ENCODE measurements at places on chromosomes 3 and 15. TPM values are rescaled to one million over a fixed set of nuclear protein-coding genes. Genes with fewer than 3 reads are reported as not detected.
A peak's percentile ranks its signal among the peaks of the same experiment; 100 is the strongest.

The SLC28A1 gene
- not detected for total RNA-seq

The C3orf52 gene
- total RNA-seq, result 2.0 TPM

- no peak for DNase-seq
Measured at GRCh38 chr15:57401546-57401945, 25.2 kb downstream of the CGNL1 start.

DNA sequence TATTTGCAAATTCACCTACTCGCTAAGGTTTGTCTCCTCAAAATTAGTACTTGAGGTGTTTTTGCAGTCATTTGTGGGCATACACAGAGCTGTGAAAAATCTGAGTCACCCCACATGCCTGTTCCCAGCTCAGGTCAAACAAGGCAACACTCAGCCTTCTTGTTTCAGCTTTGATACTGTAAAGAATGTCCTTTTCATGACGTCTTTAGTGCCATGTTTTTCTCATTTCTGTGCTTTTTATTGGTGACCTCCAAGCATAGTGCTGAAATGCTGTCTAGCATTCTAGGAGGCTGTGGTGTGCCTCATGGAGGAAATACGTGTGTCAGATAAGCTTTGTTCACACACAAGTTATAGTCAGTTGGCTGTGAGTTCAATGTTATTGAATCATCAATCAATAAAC lies 8.8 kb downstream of the CAPN3 start:
- DNase-seq, result no peak

DNA sequence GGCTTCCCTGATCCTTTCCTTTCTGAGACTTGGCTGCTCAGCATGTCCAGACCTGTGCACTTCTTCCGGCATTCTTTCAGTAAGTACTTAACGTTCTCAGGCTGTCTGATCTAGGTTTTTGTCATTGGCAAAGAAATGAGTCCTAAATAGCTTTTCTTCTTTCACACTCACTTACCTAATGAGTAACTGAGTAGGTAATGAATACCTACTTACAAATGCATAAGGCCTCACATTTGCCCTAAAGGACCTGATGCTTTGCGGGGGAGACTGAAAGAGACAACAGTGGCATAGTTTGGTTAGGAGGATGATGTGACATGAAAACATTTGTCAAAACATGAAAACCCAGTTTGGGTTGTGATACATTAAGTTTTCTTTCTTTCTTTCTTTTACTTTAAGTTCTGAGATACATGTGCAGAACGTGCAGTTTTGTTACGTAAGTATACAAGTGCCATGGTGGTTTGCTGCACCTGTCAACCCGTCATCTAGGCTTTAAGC lies 516.7 kb upstream of the CFAP20DC start:
- DNase-seq, result no peak

The SLC4A7 gene
- total RNA-seq, result 11.4 TPM

The ANKUB1 gene
- total RNA-seq, result not detected

DNA sequence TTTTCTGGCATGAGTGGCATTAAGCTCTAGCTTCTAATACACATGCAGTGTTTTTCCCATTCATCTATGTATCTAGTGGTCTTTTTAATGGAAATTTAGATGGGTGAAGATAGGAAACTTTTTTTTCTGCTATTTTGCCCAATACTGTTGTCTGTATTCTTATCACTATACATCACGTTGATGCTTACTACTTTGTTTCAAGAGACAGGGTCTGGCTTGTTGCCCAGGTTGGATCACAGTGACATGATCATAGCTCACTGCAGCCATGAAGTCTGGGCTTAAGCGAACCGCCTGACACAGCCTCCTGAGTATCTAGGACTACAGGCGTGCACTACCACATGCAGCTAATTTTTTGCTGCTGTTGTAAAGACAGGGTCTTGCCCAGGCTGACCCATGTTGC lies 84.6 kb downstream of the PEAK1 start:
- no peak for DNase-seq

- DNase-seq, result no peak
Measured at GRCh38 chr15:81413851-81414250, 39.8 kb upstream of the TMC3 start.

The P2RY14 gene
- not detected for total RNA-seq

GRCh38 chr3:133487920-133488540 lies 85.5 kb upstream of the CDV3 start:
- no peak for DNase-seq

- DNase-seq, result no peak
Measured at GRCh38 chr3:197791892-197792647, 1.0 kb downstream of the LRCH3 start.

The ESYT3 gene
- 0.17 TPM for total RNA-seq

GRCh38 chr15:29612096-29612495 lies 210.2 kb downstream of the TJP1 start:
- peak; percentile 56 for DNase-seq

The A4GNT gene
- total RNA-seq, result not detected

DNA sequence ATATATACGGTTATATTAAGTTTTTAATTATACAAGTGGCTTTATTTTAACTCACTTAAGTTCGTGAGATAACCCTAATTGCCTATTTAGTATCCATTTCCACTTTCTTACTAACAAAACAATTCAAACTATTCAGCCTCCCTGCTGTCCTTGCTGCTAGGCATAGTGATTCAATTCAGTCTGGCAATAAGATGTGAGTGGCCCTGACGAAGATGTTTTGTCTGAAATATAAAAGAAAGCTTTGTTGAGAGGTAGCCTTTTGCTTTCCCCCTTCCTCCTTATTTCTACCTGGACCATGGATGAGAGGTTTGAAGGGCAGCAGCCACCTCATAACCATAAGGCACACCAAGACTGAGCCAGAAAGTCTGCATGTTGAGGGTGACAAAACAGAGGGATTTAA lies 89.3 kb upstream of the TRIM42 start:
- DNase-seq, result no peak

The AP4E1 gene
- total RNA-seq, result 4.5 TPM

The SEMA5B gene
- not detected for total RNA-seq

GRCh38 chr3:12076031-12076430 lies 71.8 kb downstream of the SYN2 start:
- DNase-seq, result no peak

DNA sequence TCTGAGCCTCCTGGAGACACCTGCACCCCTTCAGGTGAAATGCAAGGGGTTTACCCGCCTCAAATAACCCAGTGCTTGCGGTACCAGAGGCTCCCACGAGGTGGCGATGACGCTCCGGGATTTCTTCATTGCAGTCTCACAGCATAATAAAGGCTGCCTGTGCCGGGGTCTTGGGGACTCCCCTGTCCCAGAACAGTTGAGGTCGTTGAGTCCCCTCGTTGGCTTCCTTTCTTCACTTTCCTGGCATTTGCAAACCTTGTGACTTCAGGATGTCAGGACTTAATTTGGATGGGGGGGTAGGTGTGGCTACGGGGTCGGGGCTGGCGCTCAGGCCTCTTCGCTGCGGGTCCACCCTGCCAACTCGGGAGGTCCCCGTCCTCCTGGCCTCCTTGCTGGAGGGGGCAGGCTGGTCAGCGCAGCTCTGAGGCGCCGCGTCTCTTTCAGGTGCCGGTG lies 1.3 kb downstream of the GNAT1 start:
- peak; percentile 19 for DNase-seq

DNA sequence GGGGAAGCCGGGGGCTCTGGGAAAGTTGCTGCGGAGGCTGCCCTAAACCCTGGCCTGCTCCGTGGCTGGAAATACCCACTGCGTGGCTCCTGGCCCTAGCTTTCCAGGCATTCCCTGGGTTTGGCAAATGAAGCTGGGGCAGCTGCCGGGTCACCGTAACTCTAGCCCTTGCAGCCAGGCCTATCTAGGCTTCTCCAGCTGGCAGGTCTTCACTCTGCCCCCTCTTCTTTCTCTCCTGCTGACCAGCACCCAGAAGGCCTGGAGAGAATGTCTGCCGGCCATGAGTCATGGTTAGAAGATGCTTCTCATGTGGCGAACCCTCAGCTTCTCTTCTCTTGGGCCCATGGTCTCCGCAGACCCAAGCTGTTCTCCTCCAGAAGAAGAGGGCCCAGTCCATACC lies 5.6 kb upstream of the DLL4 start:
- DNase-seq, result no peak

- no peak for DNase-seq
Measured at GRCh38 chr15:60400944-60401343, 3.2 kb upstream of the ANXA2 start.

DNA sequence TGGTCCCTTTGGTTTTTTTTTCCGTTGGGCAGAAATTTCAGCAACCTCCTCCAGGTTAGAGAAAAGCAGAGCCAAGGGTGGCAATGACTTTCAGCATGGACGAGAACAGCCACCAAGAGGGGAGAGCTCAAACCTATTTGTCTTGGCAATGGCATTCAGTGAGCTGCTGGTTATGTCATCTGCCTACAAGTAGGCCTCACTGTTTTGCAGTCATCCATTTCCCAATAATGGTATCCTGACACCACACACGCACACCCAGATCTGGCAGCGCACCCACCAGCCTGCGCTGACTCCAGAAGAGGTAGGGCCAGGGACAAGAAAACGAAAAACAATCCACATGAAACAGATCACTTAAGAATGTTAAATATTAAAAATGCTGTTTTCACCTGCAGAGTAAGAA lies 92.3 kb downstream of the MAGI1 start:
- DNase-seq, result no peak

- DNase-seq, result no peak
Measured at GRCh38 chr3:122520861-122521260, 6.1 kb upstream of the KPNA1 start.

GRCh38 chr3:111819927-111820326 lies 39.1 kb upstream of the PHLDB2 start:
- no peak for DNase-seq

The MESP2 gene
- total RNA-seq, result not detected

The MYEF2 gene
- 2.7 TPM for total RNA-seq

DNA sequence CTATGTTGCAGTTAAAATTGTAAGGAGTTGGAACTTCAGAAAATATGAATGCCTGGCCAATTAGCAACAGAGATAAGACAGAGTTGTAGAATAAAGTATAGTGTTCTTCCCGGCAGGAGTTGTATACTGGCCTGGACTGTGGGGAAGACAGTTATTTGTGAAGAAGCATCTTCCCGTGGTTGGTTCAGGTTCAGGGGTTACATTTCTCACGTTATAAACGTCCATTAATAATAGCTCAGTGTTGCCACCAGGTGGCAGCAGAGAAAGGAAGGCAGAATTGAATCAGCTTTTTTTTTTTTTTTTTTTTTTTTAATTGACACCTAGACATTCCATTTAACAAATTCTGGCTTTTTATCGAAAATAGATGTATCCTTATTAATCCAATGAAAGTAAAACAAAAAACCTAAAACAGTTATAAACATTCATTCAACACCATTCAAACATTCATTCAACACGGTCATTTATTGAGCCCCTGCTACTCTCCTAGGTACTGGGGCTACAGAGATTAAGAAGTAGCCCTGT lies 66.4 kb upstream of the NR2E3 start:
- peak; percentile 48 for DNase-seq

DNA sequence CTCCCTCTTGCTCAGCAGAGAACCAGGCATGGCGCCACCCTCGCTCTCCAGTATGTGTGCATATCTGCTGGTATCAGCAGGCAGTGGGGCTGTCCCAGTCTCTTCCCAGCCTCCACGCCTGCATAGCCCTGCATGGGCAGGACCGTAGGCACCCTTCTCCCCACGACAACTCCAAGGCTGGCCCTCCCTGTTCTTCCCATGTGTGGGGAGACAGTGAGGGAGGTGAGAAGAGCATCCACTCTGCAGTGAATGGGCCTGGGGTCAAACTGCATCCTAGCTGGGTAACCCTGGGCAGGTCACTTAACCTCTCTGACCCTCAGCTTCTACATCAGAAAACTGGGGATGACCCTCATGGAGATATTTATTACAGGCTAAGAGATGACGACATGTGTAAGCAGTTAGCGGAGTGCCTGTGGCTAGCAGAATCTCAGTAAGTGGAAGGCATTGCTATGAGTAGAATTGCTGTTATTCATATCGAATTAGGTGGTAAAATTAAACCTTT lies 13.3 kb upstream of the SSUH2 start:
- peak; percentile 56 for DNase-seq

The CORO2B gene
- total RNA-seq, result 0.33 TPM

The LYZL4 gene
- total RNA-seq, result not detected

The MUC20 gene
- total RNA-seq, result 0.17 TPM

- DNase-seq, result no peak
Measured at GRCh38 chr15:92473756-92474155, 80.1 kb downstream of the ST8SIA2 start.

DNA sequence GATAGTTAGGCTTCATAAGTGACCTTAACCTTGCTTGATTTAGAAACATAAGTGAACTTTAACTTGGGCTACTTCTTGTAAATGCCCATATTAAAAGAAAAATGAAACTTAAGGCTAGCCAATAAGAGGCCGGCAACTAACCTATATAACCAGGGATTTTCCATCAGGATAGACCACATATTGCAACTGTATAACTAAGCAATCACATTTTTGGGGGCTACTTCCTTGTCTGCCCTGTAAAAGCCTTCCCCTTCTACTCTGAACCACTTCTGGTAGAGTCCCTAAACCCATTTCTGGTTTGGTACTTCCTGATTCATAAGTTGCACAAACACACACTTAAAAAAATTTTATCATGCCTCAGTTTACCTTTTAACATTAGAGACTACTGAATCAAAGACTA lies 150.9 kb upstream of the UBE2E2 start:
- no peak for DNase-seq

DNA sequence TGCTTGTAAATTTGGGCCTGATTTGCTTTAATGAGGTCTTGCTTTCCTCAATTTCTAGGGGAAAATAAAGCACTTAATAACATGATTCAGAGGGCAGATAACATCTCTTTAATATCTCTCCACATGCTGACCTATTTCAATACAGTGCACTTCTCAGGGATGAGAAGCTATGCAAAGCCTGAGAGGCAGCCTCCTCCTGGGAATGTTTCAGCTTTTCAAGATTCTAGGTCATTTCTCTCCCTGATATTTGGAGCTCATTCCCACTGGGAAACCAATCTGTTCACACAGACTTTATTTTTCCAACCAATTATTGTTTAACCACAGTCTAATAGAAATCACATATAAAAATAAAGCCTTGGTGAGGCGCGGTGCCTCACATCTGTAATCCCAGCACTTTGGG lies 67.0 kb upstream of the LSAMP start:
- no peak for DNase-seq

The ATP13A4 gene
- total RNA-seq, result 0.02 TPM

The GOLGA6L9 gene
- 0.37 TPM for total RNA-seq

The SLC22A13 gene
- not detected for total RNA-seq

DNA sequence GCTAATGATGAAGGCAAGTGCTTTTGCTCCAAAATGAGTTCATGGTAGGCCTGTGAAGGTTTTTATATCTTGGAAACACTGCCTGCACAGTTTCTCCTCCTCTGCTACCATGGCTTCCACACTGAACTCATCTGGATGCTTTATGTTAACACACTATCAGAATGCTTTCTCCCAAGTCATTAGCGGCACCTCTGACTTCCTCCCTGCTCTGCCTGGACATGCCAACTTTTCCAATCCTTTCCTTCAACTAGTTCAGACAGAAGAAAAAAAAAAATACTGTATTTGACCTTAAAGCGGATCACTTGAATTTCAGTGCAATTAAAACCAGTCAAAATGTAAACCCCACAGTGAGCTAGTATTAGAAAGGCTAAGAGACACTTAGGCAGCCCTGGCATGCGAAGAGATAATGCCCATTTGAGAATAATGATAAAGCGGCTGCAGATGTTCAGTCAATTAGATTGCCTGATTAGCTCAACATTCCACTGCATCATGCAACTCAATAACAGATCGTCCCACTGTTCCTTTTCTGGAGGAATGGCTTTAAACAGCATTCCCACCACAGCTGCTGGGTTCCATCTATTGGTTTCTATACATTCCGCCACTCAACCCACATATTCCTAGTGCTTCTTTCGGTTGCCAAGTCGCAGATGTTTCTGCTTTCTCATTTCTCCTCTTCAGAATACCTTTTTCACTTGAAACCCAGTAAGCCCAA lies 51.7 kb downstream of the CNTN3 start:
- no peak for DNase-seq

Data from H4 (cell line).